ENCODE measurements at places on chromosomes 5 and 9. TPM values are rescaled to one million over a fixed set of nuclear protein-coding genes. Genes with fewer than 3 reads are reported as not detected.

PCDHA10 gene
- not detected for polyA plus RNA-seq

DMGDH gene
- polyA plus RNA-seq: 0.41 TPM

CAVIN4 gene
- polyA plus RNA-seq: 0.06 TPM

NOXA1 gene
- 16.4 TPM for polyA plus RNA-seq

HINT1 gene
- 561 TPM for polyA plus RNA-seq

PLEKHG4B gene
- not detected for polyA plus RNA-seq

PLPPR1 gene
- 0.07 TPM for polyA plus RNA-seq

MAP1B gene
- polyA plus RNA-seq: 1.2 TPM

DNA sequence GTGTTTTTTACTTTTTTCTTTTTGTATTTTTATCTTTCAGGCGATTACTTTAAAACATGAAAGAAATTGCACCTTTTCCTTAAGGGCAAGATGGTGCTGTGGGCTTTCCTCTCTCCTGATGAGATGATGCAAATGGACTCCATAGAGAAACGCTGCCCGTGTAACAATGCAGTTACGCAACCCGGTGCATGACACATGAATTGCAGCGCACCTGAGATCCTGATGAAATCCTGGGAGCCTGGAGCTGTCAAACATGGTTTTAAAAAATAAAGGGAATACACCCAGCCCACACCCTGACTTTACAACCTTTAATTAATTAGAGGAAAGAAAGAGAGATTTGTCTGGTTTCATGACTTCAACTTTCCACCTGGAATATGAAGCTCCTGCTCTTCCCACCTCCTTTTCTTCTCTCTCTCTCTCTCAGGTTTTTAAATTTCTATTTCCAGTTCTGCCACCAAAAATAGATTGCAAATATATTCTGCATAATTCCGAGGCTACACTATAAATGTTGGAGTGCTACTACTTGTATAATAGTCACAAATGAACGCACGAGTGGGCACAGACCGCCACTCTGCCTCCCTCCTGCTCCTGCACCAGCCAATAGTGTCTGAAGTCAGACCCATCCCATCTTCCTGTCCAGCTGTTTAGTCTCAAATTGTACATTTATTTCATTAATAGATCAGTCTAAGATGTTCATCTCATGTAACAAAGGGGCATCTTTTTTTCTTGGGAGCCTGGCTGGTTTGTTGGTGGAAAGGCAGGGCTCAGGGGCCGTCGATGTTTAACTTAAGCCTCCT, 179.1 kb downstream of the AUH start:
- H3K27me3 ChIP-seq: no peaks in the 10 kb centered on the region
- H3K27ac ChIP-seq: no peak overlapping the region
- no peak overlapping the region for H3K4me3 ChIP-seq
- no peaks in the 10 kb centered on the region for H3K36me3 ChIP-seq

GRCh38 chr9:20988061-20988460, 43.4 kb downstream of the HACD4 start:
- H3K4me1 ChIP-seq: peaks cover 30% of the 10 kb centered on the region
- DNase-seq: no peak
- H3K27ac ChIP-seq: no peak overlapping the region
- H3K27me3 ChIP-seq: no peaks in the 10 kb centered on the region
- H3K36me3 ChIP-seq: no peaks in the 10 kb centered on the region
- H3K4me3 ChIP-seq: no peak overlapping the region

DNA sequence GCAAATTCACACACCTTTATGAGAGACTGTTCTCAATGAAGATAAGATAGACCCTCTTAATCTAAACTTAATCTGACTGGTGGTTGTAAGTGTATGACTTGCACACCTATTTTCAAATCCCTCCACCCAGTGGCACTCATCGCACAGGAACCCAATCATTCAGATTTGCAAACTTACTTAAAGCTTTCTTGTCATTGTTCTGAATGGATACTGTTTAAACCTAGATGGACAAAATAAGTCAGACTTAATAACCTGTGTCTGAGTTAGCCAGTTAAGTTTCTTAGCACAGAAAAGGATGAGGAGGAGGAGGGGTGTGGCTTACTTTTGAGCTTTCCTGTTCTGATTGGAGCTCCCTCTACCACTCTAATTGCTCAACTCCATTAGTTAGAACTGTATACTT, 252.4 kb upstream of the CCNH start:
- no peaks in the 10 kb centered on the region for H3K4me1 ChIP-seq
- no peak overlapping the region for H3K27ac ChIP-seq
- no peak for DNase-seq
- no peak overlapping the region for H3K4me3 ChIP-seq

DNA sequence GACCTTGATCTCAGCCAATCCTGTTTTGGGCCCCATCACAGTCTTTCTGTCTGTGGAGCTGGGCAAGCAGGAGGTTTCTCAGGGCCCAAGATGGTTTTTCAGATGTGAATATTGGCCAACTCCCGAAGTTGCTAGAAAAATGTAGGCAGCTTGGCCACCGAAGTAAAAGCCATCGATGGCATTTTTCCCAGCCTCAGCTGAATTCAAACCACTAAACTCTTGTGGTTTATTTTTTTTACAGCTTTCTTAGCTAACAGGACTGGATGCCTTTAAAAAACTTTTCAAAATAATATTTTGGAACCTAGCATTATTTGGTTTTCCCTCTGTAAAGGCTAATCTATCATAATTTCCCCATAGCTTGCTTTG, 102.5 kb upstream of the ERCC6L2 start:
- H3K27ac ChIP-seq: peak overlapping the region; percentile 82
- H3K4me1 ChIP-seq: peaks cover 27% of the 10 kb centered on the region
- no peak for DNase-seq
- peak overlapping the region; percentile 24 for H3K4me3 ChIP-seq
- H3K36me3 ChIP-seq: no peaks in the 10 kb centered on the region

DNA sequence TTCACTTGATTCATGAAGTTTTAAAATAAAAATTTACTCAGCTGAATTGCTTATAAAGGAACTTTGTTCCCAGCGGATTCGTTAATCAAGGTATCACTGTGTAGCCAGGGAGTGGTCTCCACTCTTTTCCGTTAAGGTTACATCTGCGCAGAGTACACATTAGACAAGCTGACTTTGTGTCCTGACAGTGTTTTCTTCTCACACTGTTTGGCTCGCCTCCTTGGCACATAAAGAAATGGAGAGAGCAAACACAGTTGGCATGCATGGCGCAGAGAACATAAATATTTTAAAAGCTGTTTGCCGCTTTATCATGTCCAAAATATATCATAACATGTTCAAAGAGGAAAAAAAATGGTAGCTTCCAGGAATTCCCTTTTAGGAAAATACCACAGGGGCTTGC, 153.2 kb downstream of the EDIL3 start:
- no peaks in the 10 kb centered on the region for H3K4me1 ChIP-seq
- no peak overlapping the region for H3K4me3 ChIP-seq
- no peak overlapping the region for H3K27ac ChIP-seq
- no peaks in the 10 kb centered on the region for H3K36me3 ChIP-seq
- no peak for DNase-seq
- H3K27me3 ChIP-seq: no peaks in the 10 kb centered on the region

DNA sequence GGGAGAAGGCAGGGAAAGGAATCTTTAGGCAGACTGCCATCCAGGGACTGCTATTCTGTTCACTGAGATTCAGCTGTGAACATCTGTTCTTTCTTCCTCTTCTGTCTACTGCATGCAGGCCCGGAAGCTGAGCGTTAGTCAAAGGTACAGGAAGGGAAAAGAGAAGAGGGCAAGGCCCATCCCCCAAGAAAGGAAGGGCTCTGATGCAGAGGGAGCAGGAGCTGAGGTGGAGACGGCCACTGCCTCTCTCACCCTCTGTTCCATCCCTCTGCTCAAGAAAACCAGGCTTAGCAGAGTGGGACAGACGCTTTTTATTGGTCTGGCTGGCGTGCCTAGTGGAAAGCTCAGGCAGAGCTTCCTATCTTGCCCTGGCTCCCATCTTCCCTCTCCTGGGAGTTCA, 57.6 kb downstream of the PFDN1 start:
- H3K36me3 ChIP-seq: no peaks in the 10 kb centered on the region
- H3K27me3 ChIP-seq: no peaks in the 10 kb centered on the region
- no peak overlapping the region for H3K4me3 ChIP-seq
- peak; percentile 73 for DNase-seq

GRCh38 chr5:155700333-155700732, 626.6 kb upstream of the SGCD start:
- no peaks in the 10 kb centered on the region for H3K36me3 ChIP-seq
- H3K4me3 ChIP-seq: no peak overlapping the region
- no peaks in the 10 kb centered on the region for H3K27me3 ChIP-seq
- DNase-seq: no peak
- no peaks in the 10 kb centered on the region for H3K4me1 ChIP-seq
- no peak overlapping the region for H3K27ac ChIP-seq

DNA sequence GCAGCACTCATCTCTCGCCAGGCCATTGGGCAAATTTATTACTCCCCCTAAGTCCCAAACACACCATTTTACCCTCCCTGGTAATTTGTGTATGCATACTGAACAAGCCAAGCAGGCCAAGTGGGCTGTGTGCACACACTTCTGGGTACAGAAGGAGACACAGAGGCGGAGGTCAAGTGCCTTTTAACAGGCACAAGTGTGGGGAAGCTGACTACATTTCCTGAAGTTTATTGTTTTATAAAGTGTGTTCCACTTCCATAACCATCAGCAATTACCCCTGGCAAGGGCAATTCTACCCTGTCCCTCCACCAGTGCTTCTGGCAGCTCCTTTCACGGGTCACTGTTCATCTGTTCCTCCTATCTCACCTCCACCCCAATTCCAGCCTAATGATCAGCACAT, 93.9 kb downstream of the SETX start:
- H3K27ac ChIP-seq: no peak overlapping the region
- peaks cover 10% of the 10 kb centered on the region for H3K36me3 ChIP-seq
- H3K4me1 ChIP-seq: no peaks in the 10 kb centered on the region

GRCh38 chr9:118222375-118222774, 518.2 kb downstream of the TLR4 start:
- no peaks in the 10 kb centered on the region for H3K4me1 ChIP-seq
- no peak for DNase-seq
- no peaks in the 10 kb centered on the region for H3K27me3 ChIP-seq
- no peaks in the 10 kb centered on the region for H3K36me3 ChIP-seq

DNA sequence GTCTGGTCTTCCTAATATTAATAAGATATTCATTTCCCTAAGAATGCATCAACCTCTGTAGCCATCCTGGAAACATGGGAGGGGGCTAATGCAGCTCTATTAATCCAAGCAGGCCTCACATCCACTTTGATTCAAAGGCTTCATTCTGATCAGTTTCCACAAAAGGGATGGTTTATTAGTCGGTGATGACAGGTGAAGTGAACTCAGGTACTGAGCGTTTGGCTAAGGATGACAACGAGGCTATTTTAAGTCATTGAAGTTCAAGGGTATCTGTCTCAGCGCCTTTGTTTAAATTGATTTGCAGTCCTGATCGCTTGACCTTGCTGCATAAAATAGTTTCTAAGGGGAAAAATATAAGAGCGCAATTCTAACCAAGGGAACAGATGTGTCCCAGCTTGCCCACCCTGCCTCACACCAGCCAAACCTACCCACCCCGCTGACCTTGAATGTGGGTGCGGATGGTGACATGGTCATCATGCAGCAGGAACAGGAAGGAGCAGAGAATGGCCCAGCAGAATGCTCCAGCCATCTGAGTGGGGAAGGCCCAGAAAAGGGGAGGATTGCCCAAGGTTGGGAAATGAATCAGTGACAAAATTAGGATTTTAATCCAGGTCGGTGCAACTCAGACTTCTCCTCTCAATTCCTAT, 70.5 kb upstream of the ZNF618 start:
- H3K36me3 ChIP-seq: no peaks in the 10 kb centered on the region
- H3K4me1 ChIP-seq: no peaks in the 10 kb centered on the region
- no peak overlapping the region for H3K4me3 ChIP-seq
- no peak overlapping the region for H3K27ac ChIP-seq

DNA sequence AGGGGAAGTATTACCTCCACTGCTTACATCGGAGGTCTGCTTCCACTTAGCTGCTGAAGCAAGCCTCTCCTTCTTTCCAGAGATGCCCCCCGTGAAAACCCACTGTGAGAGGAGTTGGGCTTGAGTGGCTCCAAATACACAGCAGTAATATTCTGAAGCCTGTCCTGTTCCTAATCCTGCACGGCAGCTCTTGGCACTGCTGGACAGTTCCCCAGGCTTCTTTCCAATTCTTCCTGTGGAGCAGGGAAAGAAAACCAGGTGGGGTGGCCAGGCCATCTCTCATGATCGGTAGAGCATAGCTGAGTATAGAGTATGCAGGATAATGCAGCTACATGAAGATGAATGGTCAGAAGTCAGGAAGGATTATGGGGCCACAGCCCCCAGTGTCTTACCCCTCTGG, 335.3 kb downstream of the MARCHF11 start:
- no peaks in the 10 kb centered on the region for H3K4me1 ChIP-seq
- no peaks in the 10 kb centered on the region for H3K36me3 ChIP-seq
- no peaks in the 10 kb centered on the region for H3K27me3 ChIP-seq
- no peak overlapping the region for H3K4me3 ChIP-seq
- no peak for DNase-seq
- H3K27ac ChIP-seq: no peak overlapping the region

- no peaks in the 10 kb centered on the region for H3K36me3 ChIP-seq
- no peak for DNase-seq
- no peak overlapping the region for H3K4me3 ChIP-seq
- H3K27me3 ChIP-seq: no peaks in the 10 kb centered on the region
Observed at GRCh38 chr9:71669284-71669995, 98.9 kb downstream of the CEMIP2 start.

- no peak overlapping the region for H3K27ac ChIP-seq
- DNase-seq: no peak
- H3K36me3 ChIP-seq: no peaks in the 10 kb centered on the region
- H3K4me3 ChIP-seq: no peak overlapping the region
- no peaks in the 10 kb centered on the region for H3K27me3 ChIP-seq
Observed at GRCh38 chr5:168216989-168217388, 74.5 kb upstream of the WWC1 start.

DNA sequence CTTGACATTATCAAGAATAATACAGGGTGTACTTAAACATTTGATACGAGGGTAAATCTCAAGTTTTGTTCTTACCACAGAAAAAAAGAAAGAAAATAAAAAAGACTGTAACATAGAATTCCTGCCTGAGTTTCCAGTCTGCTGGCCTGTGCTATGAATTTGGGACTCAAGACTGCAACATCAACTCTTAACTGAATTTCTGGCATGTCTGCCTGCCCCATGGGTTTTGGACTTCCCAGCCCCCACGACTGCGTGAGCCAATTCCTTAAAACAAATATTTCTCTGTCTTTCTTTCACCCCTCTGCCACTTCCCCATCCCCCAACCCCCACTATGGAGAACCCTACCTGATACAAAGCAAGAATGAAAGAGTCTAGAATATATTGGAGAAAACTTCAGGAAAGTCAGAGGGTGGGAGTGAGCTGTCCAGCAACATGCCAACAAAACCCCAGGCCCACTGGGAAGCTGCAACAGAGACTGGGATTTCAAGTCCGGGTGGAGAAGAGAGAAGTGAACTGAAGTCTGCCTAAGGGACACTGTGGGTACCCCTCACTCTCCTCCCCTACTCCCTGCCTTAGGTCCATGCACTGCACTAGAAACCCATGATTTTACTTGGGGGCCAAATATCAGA, 43.0 kb downstream of the MARCHF3 start:
- DNase-seq: no peak
- H3K4me1 ChIP-seq: no peaks in the 10 kb centered on the region
- H3K4me3 ChIP-seq: no peak overlapping the region
- no peak overlapping the region for H3K27ac ChIP-seq

All from sigmoid colon (tissue), 7 donors.